ENCODE measurements at places on chromosomes 1 and 21.

- no peak for DNase-seq
Measured at GRCh38 chr1:183365093-183365492, 53.1 kb downstream of the NMNAT2 start.

- no peak for DNase-seq
Measured at GRCh38 chr21:45296638-45297037, 8.9 kb upstream of the POFUT2 start.

- DNase-seq = no peak
Measured at GRCh38 chr1:59498640-59499039, 201.7 kb downstream of the FGGY start.

DNA sequence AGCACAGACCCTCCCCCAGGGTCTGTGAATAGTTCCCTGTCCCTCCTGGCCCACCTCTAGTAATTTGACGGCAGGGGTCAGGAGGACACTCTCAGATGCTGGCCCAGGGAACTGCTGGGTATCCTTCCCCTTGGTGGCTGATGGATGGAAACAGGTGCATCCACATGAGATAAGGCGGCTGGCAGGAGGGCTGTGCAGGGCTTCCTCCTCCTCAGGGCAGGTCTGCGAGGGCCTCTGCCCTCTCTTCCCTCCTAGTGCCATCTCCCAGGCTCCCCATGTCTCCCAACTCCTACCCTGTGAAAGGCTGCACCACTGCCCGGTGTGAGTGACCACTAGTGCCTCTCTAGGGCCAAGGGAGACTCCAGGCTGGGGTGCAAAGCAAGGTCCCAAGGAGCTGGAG, 123.9 kb downstream of the GLIS1 start:
- DNase-seq = no peak

DNA sequence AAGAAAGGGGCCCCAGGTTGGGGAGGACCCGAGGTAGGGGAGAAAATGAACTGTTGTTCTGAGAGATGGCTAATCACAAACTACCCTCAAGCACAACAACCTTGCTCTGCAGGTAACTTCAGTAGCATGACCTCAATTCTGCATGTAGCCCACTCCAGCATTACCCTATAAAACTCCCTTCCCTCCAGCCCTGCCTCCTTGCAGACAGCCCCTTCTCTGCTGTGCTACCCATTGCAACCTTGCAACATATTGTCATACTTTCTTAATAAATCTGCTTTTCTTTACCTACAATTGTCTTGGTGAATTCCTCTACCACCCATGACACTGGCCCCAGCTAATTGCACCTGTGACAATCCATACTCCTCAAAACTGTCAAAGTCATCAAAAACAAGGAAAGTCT, 428.9 kb downstream of the MATN1 start:
- DNase-seq = no peak

DNA sequence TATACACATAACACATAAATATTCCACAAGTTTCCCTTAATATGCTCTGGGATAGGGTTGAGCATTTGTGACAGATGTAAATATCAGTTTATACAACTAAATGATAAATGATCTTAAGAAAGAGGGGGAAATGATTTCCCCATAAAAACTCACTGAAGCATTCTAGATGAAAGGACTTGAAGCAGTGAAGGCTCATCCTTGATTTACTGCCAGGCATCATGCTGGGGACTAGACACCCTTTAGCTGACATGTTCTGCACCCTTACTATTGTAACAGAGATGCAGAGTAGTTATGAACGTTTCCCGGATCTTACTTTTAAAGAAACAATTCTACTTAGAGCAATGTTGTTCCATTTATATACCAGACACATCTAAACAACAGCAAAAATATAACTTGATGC, 235.8 kb downstream of the PTGER3 start:
- no peak for DNase-seq

DNA sequence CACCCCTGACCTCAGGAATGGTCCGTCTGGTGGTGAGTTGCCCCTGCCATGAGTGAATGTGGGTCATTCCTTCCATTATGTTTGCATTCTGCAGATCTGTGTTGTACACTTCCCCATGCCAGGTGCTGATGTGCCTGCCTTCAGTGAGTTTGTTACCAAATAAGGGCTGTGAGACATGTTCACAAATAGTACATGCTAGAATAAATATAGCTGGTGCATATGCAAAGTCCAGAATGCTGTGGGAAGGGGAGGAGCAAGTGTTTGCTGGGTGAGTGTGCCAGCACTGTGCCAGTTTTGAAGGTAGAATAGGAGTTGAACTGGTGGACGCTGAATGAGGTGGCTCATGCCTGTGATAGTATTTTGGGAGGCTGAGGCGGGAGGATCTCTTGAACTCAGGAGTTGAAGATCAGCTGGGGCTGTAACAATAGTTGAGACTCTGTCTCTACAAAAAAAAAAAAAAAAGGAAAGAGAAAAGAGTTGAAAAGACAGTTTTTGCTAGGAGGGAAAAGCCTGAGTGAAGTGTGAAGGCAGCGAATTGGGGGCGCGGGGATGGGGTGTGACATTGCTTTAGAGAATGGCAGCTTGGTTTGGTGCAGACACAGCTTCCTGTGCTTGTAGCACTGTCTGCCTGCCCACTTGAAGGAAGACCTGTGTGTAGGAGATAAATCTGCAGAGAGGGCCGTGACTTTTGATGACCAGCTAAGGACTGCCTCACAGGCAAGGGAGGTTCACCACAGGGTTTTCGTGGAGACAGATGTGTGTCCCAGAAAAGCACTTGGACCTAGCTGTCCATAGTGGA, 61.1 kb downstream of the LGR6 start:
- DNase-seq = no peak

GRCh38 chr21:35319684-35320283, 270.7 kb upstream of the RUNX1 start:
- DNase-seq = no peak

- no peak for DNase-seq
Measured at GRCh38 chr1:218207194-218207593, 77.9 kb upstream of the RRP15 start.

DNA sequence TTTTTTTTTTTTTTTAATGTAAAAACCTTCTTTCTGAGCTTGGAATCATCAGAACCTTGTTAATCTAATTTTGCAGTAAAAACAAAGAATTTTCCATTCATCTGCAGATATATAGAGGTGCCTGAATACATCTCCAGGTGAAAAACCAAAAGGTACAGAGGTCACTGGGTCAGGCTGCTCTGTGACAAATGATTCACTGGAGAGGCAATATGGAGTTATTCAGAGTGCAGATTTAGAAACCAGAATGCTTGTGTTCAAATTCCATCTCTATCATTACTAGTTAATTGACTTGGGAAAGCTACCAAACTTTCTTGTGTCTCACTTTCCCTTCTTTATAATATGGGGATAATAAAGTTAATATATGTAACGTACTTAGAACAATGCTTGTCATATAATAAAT, 51.5 kb upstream of the C1orf53 start:
- no peak for DNase-seq

GRCh38 chr1:77188770-77189169, 30.5 kb downstream of the PIGK start:
- DNase-seq = no peak

DNA sequence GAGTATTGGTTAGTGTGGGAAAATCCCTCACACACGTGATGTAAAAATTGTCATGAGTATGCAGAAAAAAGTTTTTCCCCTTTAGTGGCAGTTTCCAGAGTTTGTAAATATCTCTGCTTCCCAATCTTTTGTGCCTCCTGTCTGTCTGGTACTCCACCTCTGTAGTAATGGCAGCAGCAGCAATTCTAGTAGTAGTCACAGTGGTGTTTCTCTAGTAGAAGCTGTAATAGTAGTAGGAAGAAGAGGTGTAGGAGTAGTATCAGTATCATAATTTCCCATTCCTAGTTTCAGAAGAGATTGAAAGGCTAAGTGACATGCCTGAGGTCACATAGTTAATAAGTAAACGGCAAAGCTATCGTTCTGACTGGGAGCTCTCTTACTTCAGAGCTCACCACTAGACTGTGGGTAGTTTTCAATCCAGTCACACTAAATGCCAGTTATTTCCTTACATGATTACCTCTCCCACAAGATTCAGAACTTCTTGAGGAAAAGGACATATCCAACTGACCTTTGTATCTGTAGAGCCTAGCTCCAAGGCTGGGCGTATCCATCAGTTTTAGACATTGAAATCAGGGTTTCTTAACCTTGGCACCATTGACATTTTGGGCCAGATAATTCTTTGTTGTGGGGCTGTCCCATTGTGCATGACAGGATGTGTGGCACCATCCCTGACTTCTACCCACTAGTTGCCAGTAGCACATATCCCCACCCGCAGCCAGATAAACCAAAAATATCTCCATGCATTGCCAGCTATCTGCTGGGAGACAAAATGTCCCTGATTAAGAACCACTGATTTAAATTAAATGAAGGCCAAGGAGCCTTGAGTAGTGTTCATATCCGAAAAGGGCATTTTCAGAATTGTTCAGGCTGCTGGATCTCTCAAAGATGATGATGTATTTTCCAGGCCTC, 135.9 kb downstream of the FGGY start:
- DNase-seq = no peak

GRCh38 chr1:68220420-68220819, 11.9 kb downstream of the WLS start:
- DNase-seq = no peak

- no peak for DNase-seq
Measured at GRCh38 chr1:100455478-100456072, 82.4 kb upstream of the GPR88 start.

DNA sequence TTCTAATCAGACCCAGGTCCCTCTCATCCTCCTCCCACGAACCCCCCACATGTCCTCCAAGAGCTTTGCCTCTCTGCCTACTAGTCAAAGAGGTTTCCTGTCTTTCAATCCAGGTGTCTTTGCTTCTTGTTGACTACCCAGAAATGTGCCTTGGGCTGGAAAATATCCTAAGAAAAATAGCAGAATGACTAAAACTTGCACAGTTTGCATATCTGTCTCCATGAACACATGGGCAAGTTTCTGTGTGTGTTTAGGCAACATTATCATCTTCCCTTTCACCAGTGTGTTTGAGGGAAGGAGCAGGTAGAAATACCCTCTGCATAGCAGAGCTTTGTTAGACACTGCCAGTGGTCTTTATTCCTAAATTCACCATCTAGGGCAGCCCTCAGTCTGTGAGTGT, 1.5 kb downstream of the C1orf116 start:
- DNase-seq = no peak

- no peak for DNase-seq
Measured at GRCh38 chr1:228279011-228279721, 71.3 kb downstream of the OBSCN start.

DNA sequence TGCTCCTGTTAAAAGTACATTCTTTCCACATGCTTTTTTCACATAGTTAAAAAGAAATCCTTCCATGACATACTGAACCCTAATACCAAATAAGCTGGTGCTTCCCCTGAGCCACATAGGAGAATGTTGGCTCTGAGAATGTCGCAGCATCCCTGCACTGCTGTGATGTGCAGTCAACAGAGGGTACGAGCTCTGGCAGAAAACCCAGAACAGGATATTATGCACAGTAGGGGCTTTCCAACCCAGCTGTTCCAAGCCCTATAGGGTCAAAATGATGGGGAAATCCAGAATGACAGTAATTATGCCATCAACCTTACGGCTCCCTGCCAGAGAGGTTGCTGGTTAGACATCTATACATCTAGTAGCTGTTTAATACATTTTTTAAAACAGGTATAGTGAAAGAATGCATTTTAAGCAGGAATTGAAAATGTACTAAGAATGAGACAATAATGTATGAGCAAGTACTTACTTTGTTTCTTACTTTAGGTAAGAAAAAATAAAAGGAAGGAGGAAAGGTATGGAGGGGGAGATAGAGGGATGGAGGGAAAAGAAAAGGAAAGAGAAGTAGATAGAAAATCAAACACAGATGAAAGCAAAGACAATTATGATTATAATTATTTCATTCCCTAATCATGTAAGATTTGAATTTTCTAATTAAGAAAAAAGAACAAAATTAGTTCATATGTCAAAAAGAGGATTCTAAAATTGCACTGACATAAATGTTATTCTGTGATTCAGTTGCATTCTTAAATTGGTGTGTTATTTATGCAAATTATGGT, 126.0 kb downstream of the NR5A2 start:
- DNase-seq = no peak

DNA sequence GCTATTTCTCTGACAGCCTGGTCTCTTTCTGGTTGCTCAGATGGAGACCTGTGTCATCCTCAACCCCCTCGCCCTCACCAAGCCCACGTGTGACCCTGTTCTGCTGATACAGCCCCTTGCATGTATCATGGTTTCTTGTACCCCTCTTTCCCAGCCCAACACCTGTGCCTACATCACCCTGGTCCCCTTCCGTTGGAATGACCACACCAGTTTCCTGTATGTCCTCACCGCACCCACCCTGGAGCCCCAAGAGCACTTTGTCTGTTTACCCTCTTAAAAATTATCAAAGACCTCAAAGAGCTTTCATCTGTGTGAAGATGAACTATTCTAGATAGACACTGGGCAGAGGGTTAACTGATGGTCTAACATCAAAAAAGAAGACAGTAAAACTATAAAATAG, 179.5 kb downstream of the GALNT2 start:
- no peak for DNase-seq

GRCh38 chr1:7136166-7136953, 351.1 kb downstream of the CAMTA1 start:
- no peak for DNase-seq

DNA sequence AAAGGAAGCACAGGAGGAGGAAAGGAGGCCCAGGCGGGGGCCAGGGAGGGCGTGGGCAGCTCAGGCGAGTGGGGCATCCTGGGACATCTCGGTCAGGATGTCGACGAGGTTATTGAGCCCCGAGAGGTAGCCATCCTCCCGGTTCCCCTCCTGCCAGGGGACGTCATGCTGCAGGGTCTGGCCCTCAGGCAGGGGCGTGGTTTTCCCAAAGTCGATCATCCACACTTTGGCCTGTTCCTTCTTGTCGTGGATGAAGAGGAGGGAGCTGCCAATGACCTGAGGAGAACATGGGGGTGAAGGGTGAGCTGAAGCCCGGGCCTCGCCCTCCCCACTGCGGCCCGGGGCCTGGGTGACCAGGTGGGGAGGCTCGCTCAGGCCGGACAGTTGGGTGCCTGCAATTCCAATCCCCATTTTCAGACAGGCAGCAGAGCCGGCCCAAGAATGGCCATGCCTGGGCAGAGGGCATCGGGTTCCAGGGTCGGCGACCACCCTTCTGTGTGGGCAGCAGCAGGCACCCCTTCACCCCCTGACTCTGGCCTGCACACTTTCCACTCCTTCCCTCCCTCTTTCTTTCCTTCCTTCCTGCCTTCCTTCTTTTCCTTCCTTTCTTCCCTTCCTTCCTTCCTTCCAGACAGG, 86.2 kb downstream of the STUM start:
- DNase-seq = no peak
